ENCODE measurements at places on chromosomes 4 and X.

DNA sequence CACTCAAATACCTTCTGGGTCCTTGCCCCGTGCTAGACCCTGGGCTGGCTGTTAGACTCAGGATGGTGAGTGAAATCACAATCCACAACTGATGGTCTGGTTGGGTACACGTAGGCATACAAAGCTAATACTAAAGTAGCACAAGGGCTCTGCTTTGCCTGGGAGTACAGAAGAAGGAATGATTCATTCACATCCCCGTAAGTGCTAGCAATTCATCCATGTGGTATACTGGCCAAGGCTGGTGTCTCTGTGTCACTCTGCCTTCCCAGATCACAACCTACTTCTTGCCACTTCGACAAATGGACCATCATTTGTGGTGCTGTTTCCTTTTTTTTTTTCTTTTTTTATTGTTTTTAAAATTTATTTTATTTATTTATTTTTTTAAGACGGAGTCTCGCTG lies 19.7 kb upstream of the RBM47 start:
- no peak for DNase-seq

GRCh38 chrX:16076834-16077233 lies 46.5 kb upstream of the GRPR start:
- DNase-seq: no peak

GRCh38 chr4:77877167-77877566 lies 14.5 kb downstream of the MRPL1 start:
- DNase-seq: no peak

- DNase-seq: no peak
These were observed 64.6 kb downstream of the FBXW7 start for GRCh38 chr4:152471251-152471792.

DNA sequence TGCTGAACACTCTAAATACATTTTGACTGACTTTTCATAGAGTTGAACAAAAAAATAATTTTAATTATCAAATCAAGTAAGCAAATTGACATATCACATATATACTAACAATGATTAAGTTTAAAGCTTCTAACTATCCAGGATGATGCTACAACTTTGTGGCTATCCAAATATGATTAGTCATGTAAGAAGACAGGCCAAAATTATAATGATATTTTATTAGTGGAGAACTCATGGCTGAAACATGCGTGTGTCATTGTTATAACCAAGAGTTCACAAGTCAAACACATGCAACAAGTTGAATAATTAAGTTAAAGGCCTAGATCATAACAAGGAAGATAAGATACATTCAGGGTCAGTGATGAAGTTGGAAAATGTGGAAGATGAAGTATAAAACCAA lies 346.8 kb downstream of the FSTL5 start:
- DNase-seq: no peak

DNA sequence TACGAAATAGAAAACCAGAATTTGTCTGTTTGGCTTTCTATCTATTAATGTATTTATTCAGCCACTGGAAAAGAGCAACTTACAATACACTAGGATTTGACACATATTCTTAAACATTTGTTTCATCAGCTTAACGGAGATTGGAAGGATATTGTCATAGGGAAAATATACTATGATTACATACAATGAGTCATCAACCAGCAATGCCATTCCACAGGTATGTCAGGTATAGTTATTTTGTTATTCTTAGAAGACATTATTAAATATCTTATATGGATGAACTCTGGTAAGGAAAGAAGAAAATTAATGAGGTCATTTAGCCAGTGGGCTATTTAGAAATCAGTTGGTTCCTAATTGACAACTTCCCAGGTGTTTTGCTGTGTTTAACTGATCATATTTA lies 926.6 kb downstream of the STIM2 start:
- DNase-seq: no peak
